Type B pancreatic cell (in vitro differentiated cells): ENCODE measurements at places on chromosomes 1 and 21.

DNA sequence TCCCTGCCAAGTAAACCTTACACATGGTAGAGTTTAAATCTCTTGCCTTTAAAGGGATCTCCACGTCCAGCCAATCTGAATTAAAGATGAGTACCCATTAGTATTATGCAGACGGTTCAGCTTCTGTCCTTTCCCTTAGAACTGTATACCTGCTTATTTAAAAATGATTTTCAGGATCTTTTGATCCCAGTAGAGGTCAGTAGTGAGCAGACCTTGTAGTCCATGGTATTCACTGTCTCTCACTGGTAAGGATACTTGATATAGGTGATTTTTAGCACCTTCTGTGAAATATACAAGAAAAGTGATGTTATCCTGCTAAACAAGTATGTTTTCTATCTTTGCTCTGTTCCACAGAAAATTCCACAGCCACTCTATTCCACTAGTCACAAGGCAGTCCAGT lies 1211.6 kb upstream of the ADGRL4 start:
- no peak for DNase-seq

DNA sequence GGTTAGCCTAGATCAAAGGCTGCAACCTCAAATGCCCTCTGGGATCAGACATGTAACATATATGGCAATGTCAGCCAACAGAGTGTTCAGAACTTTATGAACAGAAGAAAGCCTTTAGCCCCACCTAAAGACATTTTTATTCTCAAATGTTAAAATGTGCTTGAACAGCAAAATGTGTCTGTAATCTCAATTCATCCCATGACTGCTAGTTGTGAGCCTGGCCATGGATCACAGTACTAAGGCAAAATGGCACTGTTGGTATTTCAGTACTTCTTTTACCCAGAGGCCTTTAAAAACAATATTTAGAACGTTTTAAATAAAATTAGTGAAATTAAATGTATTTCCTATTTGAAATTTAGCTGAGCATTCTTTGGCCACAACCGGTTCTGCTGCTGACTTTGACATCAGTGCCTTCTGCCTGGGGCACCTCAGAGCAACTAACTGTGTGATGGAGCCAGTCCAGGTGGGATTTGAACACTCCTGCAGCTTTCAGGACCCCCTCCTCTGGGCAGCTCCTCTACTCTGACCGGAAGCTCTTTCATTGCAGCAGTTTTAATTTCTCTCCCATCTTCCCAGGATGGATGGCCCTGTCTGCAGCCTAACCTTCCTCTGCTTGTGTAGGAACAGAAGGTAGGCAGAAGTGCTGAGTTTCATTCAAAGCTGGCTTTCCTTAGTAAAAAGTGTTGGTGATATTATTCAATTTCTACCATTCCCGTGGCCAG lies 68.3 kb upstream of the NFIA start:
- peak; percentile 15 for DNase-seq

DNA sequence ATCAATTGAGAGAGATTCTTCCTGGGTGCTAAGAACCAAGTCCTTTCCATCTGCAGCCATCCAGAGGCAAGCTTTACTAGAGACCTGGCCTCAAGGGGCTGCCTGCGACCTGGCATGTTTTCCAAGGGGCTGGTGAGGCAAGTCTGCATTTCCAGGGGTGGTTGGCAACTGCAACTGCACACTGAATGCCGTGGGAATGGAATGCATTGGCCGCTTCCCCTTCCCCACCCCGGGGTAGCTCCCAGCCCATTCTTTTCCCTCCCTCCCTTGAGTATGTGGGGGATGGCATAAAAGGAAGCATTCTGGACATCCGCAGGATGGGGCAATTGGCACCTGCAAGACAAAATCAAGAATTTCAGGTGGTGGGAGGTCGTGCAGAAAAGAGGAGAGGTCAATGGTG lies 155.1 kb downstream of the IGSF21 start:
- no peak for DNase-seq

DNA sequence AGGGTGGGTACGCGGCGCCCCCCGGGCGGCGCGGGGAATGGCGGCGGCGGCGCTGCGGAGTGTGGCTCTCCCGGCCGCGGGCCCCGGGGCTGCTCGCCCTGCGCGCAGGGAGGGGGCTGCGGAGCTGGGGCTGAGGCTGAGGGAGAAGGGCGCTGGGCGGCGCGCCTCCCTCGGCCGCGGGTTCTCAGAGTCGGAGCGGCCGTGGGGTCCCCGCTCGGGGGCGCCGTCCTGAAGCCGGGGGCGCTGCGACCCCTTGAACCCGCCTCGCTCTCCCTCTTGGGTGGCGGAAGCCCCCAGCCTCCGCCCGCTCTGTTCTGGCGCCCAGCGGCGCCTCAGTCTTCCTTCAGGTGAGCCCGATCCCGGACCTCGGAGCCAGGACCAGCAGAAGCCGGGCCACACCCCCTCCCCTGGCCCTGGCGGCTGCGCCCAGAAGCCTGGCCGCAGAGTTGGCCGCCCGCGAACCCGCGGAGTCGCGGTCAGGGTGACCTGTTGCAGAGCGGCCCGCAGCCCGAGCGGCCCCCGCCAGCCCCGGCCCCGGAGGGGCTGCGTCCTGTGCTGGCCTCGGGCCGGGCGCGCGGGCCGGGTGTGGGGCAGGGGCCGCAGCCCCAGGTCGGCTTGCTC lies 532 bp downstream of the RALGPS2 start:
- DNase-seq: peak; percentile 73

DNA sequence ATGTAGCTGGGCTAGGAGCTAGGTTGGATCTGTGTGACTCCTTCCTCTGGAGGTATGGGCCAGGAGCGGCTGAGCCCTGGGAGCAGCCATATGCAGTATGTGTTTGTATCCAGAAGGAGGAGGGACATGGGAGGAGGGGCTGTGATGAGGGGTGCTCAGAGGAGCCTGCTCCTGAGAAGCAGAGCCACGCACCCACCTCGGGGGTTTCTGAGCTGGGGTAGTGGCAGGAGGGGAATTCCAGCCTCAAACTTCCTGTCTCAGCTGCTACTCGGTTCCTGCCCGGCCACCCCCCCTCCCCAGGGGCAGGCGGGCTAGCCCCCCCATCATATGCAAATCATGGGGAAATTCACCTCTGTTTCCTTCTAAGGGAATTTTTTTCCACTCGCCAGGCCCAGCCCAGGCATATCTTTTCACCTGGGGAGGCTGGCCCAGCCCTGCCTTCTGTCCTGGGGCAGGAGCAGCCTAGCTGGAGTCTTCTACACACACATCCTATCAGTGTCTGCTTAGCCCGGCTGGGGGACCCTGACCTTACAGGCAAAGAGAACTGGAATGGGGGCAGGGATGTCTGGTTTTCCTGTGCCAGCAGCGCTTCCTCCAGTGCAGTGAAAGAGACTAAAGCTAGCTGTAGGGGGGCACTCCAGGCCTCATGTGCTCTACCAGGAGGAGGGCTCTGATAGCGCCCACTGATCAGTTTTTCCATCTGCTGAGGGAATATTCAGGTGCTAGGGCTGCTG lies 3.0 kb downstream of the ZC3H12A start:
- DNase-seq: no peak

DNA sequence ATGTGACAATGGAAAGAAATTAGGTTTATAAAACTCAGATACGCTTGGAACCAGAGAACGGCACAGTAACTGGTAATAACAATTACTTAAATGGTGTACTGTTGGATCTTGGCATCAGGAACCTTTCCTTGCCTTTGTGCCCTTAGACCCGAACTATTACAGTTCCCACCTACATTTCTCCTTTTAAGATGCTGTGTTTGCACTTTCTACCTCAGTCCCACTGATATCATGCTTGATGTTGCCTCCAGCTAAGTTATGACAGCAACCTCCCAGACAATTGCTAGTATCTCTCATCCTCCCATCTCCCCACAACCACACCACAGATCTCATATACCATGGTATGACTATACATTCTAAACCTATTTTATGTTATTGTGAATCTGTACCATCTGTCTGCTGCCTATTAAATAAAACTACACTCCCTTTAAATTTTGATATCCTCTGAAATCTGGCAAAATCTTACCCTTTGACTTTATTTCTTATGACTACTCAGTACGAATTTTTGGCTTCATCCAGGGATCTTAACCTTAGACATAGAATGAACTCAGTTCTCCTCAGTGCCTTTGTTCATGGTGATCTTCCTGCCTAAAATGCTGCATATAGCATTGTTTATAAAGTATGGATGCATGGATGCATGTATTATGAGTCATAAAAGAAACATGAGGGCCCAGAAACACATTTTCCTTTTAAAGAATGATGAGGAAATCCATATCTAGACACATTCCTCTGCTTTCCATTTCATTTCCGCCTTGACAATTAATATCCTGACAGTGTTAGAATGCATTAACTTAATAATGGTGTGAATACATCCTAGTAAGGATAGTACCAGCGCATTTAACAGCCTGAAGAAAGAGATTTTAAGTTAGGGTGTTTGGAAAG lies 64.1 kb downstream of the LRRC8D start:
- DNase-seq: no peak

- DNase-seq: no peak
Measured at GRCh38 chr21:18908641-18909040, 505.1 kb upstream of the TMPRSS15 start.

DNA sequence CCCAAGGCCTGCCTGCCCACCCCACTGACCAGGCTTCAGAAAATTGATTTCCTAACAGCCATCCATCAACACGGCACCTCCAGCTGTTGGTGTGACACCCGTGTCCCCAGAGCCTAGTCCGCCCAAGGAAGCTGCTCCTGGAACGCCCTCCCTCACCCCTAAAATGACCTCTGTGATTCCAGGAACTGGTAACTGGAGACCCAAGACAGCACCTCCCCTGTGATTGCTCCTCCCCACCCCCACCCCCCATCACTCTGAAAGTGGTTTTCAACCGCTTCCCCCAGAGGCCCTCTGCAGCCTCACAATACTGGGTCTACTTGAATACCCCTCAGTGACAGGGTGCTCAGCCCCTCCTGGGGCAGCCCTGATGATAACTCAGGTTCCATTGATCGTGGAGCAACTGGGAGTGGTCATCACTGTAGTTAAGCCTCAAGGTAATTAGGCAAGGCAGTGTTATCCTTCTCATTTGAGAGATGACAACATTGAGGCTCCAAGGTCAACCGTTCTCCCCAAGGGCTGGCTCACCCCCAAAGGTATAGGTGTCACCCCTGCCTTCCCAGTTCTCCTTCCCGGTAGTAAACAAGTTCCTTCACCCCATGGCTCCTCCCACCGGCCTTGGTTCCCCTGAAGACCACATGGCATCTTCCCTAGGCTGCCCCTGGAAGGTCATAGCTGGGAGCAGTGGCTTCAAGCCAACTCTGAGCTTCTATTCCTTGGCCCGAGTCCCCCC lies 52.0 kb downstream of the TAS1R2 start:
- DNase-seq: no peak

DNA sequence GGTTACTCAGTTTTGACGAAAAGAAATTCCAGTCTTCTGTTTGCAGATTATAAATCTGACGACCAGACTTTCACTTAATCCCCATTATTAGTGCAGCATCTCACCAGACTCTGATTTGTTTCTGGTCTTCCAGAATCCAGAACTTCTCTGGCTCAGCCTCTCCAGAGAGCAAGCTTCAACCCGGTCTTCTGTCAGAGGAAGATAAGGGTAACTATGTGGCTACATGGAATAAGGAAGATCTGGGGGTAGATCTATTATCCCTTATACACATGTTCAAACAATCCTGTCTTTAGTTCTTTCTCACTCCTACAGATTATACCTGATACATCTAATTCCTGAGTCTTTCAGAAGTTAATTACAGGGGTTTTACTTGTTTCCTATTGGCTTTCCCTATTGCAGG lies 9.9 kb downstream of the PHTF1 start:
- DNase-seq: no peak

- DNase-seq: no peak
Measured at GRCh38 chr1:183472488-183473216, at the start of gene SMG7. TSS of gene SMG7 (plus strand) at chr1:183472499. CDS start at chr1:183472621, 122 bp downstream.

DNA sequence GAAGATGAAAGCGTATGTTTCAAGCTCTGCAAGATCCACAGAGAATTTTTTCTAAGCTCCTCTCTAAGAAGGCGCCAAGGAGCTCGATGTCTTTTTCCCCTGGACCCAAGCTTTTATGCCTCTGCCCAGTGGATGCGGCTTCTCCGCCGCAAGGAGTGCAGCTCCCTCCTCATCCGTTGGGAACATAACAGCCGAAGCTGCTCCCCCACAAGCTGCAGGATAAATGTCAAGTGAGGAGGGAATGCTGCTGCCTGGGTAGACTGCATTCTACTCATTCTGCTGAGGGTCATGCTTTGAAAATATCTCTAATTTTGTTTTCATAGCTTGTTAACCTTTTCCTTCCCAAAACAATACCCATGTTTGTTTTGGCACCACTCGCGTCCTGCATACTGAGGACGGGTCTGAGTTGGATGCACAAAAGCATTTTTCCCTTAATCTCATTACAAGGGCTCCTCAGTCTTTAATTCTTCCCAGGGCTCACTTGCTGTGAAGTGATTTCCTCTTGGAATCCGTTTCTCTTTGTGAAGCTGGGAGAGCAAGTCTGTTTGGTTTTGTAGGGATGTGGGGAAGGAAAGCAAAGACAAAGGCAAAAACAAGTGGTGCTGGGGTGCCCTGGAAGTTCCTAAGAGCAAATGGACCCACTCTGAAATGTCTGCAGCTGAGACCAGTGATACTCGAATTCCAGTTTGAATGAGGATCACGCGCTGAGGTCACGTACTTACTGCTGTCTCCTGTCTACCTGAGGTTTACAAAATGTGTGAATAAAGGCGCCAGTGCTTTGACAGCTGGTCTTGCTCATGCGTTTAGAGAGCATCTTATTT lies 134.0 kb upstream of the IRF2BP2 start:
- no peak for DNase-seq

- DNase-seq: no peak
Measured at GRCh38 chr1:12625276-12625675, 7.3 kb upstream of the DHRS3 start.

DNA sequence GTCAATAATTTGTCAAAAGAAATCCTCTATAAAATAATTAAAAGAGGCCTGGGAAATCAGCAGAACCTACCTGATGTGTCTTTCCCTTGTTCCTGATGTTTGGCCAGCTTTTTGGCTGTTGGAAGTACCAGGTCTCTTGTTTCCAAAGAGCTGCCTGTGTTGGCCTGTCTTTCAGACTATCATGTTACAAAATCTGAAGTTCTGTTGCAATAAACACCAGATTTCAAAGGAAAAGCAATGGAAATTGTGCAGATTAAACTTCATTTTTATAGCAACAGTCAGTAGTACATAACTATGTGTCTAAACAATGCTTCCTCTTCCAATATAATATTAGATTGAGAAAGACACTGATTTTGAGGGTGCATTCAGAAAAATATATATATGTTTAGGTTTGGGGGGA lies 647.2 kb upstream of the CXADR start:
- DNase-seq: no peak

DNA sequence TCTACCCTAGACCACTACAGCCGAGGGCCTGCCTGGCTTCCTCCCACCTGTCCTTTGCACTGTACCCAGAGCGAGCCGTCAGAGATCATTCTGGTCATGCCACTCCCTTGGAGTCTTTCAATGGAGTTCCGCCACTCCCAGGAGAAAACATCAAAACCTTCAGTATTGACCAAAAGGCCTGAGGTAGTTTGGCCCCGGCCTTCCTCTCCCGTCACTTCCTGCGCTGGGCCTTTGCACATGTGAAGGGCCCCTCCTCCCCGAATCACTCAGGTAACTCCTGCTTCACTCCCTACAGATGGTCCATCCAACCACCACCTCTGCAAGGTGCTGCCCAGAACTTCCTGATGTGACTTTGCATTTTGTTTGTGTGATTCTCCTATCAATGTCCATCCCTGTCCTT lies 26.6 kb downstream of the UBE2G2 start:
- no peak for DNase-seq
